ENCODE measurements at places on chromosomes 2 and 18.

DNA sequence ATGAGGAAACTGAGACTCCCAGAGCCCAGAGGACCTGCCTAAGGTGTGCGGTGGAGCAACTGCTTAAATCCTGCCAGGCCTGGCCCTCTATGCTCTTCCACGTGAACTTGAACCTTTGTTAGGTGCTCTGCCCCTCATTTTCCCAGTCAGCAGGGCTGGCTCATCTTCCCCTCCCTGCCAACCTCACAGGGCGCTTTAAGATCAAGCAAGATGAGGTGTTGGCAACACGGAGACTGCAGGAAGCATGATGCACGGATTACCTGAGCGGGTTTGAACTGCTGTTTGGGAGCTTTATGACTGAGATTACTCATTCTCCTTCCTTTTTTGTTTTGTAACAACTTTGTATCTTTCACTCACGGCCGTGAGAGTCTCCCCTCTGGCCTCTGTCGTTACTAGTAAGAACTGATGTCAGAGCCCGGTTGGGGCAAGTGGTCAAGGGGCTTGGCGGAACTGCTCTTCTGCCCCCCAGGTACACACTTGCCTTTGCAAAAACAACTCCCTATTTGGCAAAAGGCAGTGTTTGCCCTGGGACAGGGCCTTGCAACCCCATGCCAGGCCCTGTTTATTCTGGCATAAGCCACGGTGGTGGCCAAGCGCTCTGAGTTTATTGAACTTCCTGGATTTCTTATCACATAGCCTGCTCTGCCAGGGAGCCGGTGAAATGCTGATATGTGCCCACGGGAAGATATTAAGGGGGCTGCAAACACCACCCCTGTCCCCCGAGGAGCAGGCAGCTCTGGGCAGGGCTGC, 127.8 kb downstream of the INHBB start:
- DNase-seq, result no peak

GRCh38 chr18:741931-742512, 29.6 kb upstream of the ENOSF1 start:
- DNase-seq, result peak; percentile 28

- DNase-seq, result peak; percentile 86
Observed at GRCh38 chr18:62030091-62030985, 137.5 kb upstream of the RNF152 start.

DNA sequence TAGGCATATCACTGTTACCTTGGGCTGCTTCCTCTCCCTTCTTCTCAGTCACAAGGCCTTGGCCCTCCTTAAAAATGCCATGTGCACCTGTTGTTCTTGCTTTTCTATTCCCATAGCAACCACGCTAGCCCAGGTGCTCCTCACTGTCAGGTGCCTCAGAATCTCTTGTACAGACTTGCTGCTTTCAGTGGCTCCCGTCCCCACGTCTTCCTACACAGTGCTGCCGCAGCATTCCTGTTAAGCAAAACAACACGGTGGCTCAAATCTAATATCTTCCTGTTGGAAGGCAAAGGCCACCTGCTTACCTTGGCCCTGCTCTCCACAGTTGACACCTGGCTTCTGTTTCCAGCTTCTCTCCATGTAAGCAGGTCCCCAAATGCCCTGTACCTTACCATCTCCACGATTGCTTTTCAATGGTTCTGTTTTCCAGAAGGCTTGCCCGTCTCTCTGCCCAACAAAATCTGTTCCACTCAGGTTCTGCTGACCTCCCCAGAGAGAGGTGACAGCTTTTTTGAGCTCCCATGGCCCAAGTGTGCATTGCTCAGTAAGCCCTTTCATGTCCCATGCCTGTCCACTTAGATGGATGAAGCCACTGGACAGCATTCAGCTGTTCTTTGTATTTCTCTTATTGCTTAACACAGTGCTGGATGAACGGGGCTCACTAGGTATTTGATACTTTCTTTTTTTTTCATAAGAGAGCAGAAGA, 240.4 kb downstream of the PRKCE start:
- DNase-seq, result peak; percentile 66

DNA sequence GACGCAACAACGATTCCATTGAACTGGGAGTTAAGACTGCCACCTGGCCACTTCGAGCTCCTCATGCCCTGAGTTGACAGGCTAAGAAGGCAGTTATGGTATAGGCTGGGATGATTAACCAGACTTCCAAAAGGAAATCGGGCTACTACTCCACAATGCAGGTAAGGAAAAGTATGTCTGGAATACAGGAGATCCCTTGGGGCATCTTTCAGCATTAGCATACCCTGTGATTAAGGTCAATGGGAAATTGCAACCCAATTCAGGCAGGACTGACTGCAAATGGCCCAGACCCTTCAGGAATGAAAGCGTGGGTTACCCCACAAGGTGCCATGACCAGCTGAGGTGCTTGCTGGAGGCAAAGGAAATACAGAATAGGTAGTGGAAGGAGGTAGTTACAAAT, 19.1 kb downstream of the CHRNA1 start:
- no peak for DNase-seq

DNA sequence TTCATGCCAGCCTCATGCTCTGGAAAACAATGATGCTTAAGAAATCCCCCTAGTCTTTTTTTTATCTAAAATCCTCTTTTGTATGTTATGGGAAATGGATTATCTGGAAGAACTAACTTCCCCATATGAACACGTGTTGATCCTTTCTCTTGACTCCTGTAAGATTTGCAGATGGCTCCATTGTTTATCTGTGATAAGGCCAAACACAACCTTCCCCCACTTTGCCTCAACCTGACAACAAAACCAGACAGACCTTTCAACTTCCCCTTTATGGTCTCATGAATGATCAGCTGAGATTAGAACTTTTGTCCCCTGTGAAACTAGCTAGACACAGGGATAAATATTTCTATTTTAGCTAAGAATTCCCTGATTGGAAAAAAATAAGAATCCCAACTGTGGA, 828.0 kb upstream of the CDH2 start:
- no peak for DNase-seq

GRCh38 chr2:180991820-180992219, 11.4 kb downstream of the UBE2E3 start:
- no peak for DNase-seq

- no peak for DNase-seq
Observed at GRCh38 chr18:21490748-21491147, 109.8 kb downstream of the ESCO1 start.

DNA sequence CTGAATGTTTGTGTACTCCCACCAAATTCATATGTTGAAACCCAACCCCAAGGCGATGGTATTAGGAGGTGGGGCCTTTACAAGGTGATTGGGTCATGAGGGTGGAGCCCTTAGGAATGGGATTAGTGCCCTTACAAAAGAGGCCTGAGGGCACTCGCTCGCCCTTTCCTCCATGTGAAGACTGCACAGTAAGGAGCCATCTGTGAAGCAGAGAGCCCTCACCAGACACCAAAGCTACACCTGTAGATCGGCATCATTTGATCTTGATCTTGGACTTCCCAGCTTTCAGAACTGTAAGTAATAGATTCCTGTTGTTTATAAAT, 62.9 kb upstream of the FZD7 start:
- DNase-seq, result no peak

GRCh38 chr2:221343524-221343923, 228.6 kb downstream of the EPHA4 start:
- DNase-seq, result no peak

GRCh38 chr2:101152272-101153076, 1.3 kb upstream of the TBC1D8 start:
- DNase-seq, result peak; percentile 66

GRCh38 chr2:181780047-181780651, 99.8 kb upstream of the NEUROD1 start:
- DNase-seq, result peak; percentile 54

- DNase-seq, result no peak
Observed at GRCh38 chr18:23643815-23644490, 18.8 kb downstream of the ANKRD29 start.

DNA sequence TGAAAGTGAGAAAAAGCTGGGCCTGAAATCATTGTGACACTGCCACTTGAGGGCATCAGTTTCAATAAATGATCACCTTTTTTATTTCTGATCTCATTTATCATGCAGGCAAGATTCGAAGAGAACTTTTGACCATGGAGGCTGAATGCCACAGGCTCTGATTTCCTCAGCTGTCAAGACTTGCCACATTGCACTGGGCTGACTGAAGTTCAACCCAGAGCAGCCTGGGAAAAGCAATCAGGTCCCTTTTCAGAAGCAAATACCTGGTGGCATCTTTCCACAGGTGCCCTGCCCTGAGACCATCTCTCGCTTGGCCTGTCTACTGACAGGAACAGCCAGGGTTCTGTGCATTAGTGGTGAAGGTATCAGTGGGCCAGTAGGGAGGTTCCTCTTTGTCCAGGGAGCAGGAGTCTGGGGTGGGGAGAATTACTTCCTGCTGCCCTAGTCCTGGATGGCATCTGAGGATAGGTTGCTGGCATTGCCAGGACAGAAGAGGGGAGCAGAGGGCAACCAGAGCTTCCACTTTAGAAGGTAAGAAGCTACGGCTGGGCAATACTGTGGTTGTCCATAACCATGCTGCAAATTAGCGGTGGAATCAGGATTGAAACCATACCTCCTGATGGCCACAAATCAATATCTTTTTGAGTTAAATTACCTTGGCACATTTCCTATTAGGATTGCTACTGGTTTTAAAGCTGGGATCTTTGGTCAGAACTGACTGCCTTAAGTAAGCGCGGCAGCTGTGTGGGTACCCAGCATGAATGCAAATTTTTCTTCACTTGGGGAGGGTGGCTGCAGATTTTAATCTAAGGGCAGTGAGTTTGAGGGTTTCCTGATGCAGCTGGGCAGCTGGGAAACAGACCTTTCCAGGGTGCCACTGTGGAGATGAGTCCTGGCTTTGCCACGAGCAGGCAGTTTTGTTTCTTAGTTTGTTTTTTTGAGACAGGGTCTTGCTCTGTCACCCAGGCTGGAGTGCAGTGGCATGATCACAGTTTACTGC, 394.5 kb downstream of the ALK start:
- no peak for DNase-seq

DNA sequence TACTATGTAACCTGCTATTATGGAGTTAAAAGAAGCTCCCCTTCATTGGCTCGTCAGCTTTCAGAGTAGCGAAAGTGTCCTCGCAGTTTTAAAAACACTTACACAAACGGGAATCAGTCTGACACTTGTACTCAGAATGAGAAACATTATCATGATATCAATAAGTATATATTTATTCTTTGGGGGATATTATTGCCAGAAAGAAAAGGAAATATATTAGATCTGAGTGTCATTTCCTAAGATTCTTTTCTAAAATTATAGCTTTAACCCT, 584.5 kb downstream of the ZEB2 start:
- no peak for DNase-seq

GRCh38 chr2:205892665-205893259, 193.2 kb downstream of the INO80D start:
- no peak for DNase-seq

DNA sequence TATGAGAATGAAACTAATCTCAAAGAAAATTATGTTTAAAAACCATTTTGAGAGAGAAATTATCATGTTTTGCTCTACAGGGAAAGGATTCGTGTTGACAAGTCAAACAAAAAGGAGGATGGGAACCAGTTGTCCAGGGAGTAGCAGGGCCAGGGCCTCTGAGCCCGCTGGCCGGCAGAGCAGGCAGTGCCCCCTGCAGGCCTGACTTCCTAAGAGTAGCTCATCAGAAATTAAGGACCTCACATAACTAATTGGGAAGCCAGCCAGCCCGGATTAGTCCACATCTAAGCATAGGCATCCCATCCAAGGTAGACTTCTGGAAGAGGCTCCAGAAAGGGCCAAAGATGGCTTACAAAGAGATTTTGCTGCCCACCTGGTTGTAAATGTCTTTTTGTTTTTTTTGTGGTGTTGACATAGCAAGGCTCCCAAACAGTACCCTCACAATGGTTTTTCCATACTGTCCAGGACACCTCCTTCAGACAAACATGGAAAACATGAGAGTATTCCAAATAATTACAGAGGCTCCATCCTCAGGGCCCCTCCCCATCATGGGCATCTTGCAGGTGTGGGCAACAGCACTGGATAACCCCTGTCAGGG, 241.2 kb upstream of the TANK start:
- DNase-seq, result no peak

- no peak for DNase-seq
Observed at GRCh38 chr18:2572892-2573291, 1.5 kb downstream of the NDC80 start.

DNA sequence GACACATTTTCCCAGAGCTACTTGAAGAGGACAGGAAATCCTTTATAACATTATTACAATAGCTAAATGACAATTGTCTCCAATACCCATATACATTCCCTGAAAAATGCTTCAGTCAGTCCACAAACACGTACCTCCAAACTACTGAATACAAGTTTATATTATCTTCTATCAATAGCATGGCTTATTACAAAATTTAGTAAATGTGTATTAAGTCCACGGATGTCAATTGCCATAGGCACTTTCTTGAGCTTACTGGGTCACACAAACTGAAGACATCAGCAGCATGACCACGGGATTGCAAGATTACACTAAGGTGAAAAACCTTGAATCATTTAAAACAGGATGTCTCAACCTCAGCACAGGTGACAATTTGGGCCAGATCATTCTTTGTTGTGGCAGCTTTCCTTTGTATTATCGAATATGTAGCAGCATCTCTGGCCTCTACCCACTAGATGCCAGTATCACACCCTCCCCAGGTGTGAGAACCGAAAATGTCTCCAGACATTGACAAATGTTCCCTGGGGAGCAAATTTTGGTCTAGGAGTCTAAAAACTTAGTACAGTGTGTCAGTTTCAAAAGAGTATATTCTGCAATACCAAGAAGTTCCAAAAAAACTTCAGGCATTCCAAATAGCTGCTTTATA, 1.4 kb downstream of the MBD2 start:
- no peak for DNase-seq

- no peak for DNase-seq
Observed at GRCh38 chr2:68577183-68577582, 66.2 kb upstream of the PROKR1 start.

GRCh38 chr2:224987733-224988132, 54.5 kb downstream of the DOCK10 start:
- no peak for DNase-seq

DNA sequence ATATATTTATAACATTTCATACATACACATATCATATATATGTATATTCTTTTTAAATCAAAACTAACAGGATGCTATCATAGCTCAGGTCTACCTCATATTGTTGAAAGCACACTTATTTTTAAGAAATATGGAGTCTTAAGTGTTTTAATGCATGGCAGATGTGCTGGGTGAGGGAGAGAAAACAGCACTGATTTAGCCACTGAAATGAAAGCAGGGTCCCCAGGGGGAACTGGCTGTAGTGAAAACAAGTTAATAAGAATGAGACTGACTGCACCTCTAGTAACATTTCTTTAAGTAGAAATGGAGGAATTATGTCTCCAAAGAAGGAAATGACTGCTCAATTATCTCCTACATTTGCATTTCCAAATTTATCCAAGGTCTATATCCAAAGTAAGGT, 857.8 kb downstream of the DCDC2C start:
- no peak for DNase-seq

DNA sequence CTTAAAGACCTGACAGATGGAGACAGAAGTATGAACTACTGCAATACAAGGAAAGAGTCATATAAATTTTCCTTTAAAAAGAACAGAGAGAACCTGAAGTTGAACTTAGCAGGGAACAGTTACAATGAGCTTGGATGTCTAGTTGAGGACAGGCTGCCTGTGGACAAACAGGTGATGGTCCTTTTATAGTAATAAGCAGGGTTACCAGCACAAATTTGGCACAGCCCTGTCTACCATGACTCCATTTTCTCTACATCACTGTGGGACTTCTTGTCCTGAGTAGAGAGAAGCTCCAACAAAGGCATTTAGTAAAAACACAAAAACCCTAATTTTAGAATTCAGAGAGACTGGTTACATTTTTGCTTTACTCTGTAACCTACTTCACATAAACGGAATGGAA, 448.1 kb downstream of the PLCL1 start:
- no peak for DNase-seq

- DNase-seq, result no peak
Observed at GRCh38 chr2:239285071-239285931, 115.5 kb downstream of the HDAC4 start.

All from umbilical cord (tissue), 2 donors.